ENCODE measurements at places on chromosomes 11 and 22.

GRCh38 chr11:80773919-80774318 lies 1333.1 kb upstream of the TENM4 start:
- DNase-seq, result no peak

DNA sequence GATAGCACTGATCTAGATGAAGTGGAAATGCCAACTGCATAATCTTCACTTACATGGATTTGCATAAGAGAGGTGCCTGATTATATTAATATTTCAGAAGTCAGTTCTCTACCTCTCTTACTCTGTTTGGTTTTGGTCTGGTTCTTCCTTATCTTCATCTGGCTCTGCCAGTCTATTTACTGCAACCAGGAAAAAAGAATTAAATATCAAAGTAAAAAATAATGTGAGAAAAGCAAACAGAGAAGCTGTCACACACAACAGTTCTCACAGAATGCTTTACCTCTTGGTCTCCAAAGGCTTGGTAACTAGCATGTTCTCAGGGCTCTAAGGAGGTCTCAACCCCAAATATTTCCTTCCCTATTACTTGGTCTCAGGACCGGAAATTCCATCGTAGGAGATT lies 6.7 kb downstream of the VSIG10L2 start:
- DNase-seq, result no peak

GRCh38 chr11:88359114-88359513 lies 21.6 kb upstream of the CTSC start:
- DNase-seq, result no peak

DNA sequence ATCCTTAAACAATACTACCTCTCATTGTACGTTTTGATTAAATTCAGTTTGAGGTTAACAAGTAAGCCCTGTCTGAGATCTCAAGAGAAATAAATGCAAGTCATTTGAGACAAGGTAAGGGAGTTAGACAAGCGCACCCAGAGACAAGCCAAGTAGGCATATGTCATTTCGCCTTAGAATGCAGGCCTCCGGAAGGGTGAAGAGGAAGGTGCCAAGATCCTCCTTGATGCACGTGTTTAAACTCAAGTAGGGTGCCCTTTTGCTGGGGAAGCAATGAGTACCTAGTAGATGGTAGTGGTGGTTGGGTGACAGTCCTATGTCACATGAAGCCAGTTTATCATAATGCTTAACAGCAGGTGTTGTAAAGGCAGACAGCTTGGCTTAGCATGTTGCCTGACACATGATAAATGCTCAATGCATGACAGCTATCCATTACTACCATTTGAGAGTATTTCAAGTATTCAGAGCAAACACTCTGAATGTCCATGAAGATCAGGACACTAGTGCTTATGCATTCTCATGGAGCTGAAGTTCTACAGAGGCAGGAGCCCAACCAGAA lies 415.9 kb downstream of the TMEM135 start:
- no peak for DNase-seq

All from activated CD4-positive, alpha-beta T cell treated with anti-CD3 and anti-CD28 coated beads, Interleukin-2, Interleukin-4, amounts not matched to agents 100 ng/mL and 50 ng/mL, durations not matched to agents 16 hours and 8 hours (primary cell).